ENCODE measurements at places on chromosomes 3 and 15.

DNA sequence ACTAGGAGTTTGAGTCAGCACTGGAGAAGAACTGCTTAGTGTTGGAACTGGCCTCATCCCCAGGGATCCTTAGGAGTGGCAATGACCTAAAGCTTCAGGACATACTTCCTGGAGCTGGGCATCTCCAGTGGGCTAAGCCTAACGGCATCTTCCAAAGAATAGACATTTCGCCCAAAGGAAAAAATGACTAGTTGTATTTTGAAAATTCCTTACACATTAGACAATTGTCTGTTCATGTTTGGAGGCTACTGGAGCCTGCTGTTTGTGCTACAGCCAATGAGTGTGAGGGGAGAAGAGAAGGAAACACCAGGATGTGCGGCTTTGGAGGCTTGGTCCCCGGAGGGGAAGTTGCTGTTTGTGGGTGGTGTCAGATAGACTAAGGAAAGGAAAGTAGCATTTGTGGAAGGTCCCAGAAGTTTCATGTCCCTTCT is 77.6 kb downstream of the POLR2M start:
- no peak for DNase-seq

GRCh38 chr3:46395210-46395661 is 11.6 kb downstream of the CCR5AS start:
- DNase-seq, result no peak

DNA sequence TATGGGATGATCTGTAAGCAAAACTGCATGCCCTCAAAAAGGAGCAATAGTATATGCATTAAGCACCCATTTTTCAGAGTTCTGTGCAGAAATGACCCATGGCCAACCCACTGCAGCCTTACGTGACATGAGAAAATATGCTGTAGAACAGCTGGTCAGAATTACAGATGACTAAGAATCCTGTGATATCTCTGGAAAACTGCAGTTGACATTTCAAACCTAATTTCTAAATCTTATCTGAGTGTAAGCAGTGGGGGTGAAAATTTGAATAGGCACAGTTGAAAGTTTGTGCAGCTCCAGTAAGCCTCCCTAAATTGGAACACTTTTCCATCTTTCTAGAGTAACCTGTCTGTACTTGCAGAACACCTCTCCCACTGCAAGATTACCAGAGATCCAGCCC is 28.7 kb upstream of the COL6A6 start:
- no peak for DNase-seq

- no peak for DNase-seq
These were observed 3.8 kb upstream of the LARP6 start for GRCh38 chr15:70857562-70858285.

GRCh38 chr15:98799461-98800390 is 151.4 kb downstream of the IGF1R start:
- DNase-seq, result no peak

GRCh38 chr3:115248274-115248673 is 101.2 kb upstream of the ZBTB20 start:
- no peak for DNase-seq

GRCh38 chr15:76180321-76180720 is 120.5 kb downstream of the TMEM266 start:
- DNase-seq, result no peak

- DNase-seq, result no peak
These were observed 55.1 kb upstream of the PLXNA1 start for GRCh38 chr3:126927846-126928245.

DNA sequence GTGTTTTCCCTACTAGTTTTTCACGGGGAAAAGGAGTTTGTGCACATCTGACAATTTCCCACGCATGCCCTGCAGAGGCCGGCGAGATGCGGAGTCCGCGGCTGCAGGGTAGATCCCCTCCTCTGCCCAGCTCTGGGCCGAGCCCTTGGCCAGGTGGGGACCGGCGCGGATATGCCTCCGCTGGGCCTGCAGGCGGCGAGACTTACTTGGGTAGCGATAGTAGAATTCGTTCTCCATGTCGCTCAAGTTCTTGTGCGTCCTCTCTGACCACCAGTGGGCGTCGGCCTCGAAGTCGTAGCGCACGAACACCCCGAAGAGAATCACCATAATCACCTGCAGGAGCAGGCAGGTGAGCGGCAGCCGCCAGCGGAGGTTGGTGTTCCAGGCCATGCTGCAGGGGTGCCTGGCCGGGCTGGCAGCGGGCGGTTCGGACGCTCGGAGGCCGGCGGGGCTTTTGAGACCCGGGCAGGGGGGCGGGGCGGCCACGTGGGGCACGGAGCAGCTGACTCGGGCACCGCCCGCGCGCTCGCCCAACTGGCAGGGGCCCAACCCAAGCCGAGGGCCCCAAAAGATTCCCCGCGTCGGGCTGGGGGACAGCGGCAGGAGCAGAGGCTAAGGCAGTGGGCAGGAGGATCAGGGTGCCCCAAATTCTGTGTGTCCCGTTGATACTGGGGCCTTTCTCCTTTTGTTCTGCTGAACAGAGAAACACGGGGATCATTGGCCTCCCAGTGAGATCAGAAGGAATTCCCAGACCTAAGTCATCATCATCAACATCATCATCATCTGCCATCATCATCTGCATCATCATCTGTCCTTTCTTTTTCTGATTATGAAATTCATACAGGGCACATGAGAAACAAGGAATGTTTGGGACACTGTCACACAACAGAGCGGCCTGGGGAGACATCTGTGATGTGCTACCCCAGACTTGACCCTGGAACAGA is at the start of gene RHCG:
TSS of gene RHCG (minus strand) at position 429 of the 944 bp plus-strand sequence. CDS start at position 390, 39 bp downstream.
- DNase-seq, result no peak

DNA sequence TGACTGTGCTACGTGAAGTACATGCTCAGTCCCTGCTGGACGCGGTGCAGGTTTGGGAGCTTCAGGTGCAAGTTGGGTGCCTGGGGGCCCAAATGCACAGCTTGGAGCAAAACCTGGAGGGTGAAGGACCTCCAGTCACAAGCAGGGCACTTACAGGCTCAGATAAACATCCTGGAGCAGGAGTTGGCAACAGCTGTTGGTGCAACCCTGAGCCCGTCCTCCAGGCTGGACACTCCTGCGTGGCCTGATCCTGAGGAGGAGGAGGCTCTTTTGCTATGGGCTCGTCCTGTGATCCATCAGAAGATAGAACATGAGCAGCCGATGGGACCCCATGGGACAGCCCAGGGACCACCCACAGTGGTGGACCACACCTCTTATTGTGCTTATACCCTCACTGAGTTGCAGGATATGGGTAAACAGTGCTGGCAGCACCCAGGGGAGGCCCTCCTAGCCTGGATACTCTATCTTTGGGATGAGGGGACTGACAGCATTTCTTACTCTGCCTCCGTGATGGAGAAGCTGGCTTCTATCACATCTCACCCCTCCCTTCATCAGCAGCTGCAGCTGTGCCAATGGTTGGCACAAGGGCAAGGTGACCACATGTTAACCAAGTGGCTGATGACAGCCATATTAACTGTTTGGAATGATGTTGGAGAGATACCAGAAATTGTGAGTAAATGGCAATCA is 301.6 kb downstream of the ZPLD1 start:
- DNase-seq, result no peak

DNA sequence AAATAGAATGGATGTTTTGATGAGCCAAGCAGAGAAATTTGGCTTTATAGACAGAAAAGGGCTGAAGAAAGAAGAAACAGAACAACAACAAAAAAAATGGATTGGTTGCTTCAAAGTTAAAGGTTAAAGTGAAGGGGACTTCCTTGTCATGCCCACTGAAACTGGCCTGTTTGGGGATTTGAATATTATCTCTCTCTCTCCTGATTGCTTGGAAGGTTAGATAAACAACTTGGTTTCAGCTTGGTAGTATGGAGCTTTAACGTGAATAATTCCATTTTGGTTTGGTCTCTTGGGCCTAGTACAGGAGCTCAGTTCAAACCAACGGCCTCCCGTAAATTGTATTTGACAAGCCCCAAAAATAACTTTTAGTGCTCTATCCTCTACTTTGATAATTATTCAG is 70.8 kb upstream of the MBNL1 start:
- no peak for DNase-seq

DNA sequence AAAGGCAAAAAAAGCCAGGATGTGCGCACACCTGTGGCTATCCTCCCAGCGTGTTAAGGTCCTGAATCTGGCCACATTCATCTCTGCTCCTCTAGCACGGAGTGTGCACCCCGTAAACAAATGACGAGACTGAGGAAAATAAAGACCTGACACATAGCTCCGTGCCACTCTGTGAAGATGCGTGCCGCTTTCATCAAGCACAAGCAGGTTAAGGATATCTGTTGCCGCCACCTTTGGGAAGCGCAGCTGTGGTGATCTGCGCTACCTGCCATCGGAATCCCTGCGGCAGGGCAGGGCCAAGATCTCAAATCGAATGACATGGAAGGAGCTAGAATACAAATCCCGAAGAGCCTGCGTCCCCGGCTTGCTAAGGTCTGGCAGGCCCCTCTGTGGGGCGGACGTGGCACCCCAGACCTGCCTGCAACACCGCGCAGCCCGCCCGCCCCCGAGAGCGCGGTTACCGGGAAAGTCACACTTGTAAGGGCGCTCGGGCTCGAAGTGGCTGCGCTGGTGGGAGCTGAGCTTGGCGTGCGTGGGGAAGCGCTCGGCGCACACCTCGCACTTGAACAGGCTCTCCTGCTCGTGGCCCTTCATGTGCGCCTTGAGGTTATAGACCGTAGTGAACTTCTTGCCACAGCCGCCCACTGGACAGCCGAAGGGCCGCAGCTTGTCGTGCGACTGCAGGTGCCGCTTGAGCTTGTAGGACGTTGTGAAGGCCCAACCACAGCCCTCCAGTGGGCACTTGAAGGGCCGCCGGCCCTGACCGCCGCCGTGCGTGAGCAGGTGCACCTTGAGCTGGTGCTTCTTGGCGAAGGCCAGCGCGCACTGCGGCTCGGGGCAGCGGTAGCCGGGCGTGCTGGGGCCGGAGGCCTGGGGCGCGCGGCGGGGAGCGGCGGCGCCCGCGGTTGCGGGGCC is 936 bp downstream of the ZXDC start:
- no peak for DNase-seq

Data from activated CD4-positive, alpha-beta T cell treated with anti-CD3 and anti-CD28 coated beads for 1 hour (primary cell).